ENCODE measurements at places on chromosomes 1 and 21.

GRCh38 chr1:167227934-167228378 is 7.3 kb downstream of the POU2F1 start:
- DNase-seq = no peak

GRCh38 chr1:151612501-151613281 is 841 bp downstream of the SNX27 start:
- no peak for DNase-seq

GRCh38 chr1:95229037-95229436 is 5.0 kb upstream of the RWDD3 start:
- DNase-seq = no peak

- DNase-seq = no peak
Observed at GRCh38 chr1:178093951-178094738, at the start of gene RASAL2. Gene RASAL2 (plus strand): TSS chr1:178094104. CDS start chr1:178094493, 389 bp downstream.

DNA sequence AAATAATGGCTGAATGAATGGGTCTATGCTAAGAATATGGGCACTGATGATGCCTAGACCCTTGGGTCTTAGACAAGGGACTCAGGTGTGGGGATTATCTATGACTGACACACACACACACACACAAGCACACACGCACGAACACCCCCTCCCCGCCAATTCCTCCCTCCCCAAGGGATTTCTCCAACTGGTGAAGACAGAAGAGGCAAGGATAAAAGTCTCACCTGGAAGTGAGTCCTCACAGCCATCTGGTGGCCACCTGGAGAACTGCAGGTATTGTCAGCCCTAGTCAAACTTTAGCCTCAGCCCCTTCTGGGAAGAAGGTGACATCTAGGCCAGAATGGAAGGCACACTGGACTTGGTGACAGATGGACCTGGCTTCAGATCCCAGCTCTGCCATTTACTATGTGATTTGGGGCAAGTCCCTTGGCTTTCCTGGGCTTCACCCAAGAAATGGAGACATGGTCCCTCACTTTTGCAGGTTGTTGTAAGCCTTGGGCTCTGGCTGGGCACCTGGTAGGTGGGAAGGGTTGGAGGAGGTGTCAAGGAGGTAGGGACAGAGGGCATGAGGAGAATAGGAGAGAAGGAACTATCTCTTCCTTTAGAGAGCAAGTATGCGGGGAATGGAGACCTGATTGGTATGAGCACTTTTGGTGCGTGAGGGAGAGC is 4.0 kb upstream of the GPR3 start:
- DNase-seq = no peak

DNA sequence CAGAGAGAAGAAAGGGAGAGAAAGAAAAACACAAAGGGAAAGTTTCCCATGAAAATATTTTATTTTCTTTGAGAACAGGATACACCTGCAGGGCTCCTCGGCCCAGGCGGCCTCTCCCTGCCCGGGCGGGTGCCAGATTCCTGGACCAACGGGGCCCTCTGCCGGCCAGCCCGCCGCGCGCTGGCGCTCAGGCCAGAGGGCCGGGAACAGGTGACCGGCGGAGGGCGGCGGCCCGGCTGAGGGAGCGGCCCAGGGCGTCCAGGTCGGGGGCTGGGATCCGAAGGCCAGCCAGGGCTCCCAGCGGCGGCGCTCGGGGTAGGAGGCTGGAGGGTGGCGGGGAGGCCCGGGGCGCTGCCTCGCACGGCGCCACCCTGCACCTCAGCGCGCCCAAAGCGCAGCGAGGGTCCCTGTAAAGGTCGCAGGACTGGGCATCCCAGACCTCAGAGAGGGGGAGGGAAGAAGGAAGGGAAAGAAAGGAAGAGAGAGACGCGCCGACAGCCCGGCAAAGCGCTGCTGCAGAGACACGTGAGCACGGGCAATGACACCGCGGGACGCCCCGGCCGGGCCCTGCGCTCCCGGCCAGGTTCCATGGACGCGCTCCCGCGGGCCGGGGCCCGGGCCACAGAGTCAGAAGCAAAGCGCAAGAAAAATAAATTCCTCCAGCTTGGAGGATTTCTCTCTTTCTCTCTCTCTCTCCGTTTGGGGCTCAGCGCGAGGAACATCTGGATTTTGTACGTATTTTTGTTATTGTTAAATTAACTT is 927 bp downstream of the WNT9A start:
- no peak for DNase-seq

- no peak for DNase-seq
Observed at GRCh38 chr1:172137703-172138454, 282.6 kb upstream of the C1orf105 start.

- no peak for DNase-seq
Observed at GRCh38 chr21:38859852-38860251, 54.1 kb downstream of the ETS2 start.

DNA sequence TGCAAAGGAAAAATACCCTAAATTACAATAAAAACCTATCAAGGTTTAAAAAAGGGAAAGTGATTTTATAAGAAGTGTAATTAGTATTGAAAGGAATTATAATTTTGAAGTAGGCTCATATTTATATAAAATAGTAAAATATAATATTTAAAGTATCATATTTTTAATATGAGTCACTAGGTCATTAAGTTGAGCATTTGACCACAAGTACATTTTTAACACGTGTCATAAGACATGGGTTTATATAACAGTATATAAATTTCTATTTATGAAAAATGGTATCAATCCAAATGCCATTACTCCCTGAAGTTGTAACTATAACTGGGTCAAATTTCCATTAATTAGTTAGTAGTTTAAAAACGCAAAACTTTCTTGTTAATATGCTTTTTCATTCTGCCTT is 365.9 kb downstream of the COL11A1 start:
- DNase-seq = no peak

DNA sequence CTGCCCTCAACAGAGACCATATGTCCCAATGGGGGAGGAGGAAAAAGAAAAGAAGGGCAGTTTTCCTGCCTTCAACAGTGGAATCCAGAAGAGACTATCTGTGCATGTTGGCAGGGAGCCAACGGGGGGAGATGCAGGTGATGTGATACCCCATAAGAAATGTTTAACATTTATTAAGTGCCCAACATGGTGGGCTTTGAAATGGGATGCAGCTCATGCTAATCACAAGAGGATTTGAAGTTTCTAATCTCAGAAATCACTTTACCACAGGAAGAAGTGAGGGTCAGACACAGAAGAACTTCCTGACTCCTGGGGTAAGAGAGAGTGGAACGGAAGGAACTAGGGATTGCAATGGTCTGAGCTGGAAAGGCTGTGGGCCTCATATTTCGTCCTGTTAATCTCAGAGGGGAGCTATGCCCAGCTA is 16.2 kb downstream of the CSRP1 start:
- no peak for DNase-seq

Measured in cortex of kidney (tissue), 1 donor.